ENCODE measurements at places on chromosomes 13 and 19.
A peak's percentile ranks its signal among the peaks of the same experiment; 100 is the strongest.

GRCh38 chr19:49570997-49571676, 9.2 kb downstream of the NOSIP start:
- DNase-seq: no peak

DNA sequence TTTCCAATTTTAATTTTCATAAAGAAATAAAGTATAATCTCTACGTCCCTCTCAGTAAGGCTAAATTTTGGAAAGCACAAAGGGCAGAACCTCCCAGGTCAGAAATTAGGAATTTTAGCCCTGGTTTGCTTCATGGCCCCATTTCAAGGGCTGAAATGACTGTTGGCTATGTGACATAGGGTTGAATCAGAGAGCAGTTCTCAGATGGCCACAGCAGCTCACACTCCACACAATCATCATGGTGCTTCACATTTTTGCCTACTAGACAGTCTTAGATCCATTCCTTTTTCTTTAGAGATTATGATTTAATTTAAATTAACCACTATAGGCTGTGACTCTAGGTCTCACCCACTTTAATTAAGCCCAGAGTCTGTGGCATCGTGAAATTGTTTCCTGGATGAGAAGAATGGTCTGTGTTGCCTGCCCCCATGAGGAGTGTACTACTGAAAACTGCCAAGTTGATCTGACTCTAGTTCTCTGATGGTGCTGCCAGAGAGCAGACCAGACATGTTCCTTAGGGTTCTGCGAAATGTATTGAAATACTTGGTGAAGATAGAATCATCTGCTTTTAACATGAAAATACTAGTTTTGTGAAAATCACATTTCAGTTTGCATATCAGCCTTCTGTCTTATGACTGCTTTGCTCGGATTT, 57.4 kb downstream of the ESD start:
- no peak for DNase-seq

DNA sequence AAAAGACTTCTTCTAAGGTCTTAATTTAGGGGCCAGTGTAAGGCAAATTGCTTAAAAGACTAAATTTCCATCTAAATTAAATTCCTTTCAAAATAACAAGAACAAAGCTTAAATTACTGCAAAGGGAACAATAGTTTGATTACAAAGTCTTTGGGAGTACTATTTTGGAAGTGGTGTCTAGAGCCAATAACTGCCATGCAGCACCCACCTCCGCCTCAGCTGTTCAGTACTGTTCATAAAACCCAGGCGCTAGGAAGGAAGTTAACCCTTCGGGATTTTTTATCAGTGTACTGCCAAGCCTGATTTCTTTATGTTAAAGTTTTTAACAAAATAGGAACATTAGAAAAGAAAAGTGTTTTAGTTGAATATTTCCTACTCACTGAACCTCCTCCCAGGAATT, 210.1 kb downstream of the LIG4 start:
- no peak for DNase-seq

DNA sequence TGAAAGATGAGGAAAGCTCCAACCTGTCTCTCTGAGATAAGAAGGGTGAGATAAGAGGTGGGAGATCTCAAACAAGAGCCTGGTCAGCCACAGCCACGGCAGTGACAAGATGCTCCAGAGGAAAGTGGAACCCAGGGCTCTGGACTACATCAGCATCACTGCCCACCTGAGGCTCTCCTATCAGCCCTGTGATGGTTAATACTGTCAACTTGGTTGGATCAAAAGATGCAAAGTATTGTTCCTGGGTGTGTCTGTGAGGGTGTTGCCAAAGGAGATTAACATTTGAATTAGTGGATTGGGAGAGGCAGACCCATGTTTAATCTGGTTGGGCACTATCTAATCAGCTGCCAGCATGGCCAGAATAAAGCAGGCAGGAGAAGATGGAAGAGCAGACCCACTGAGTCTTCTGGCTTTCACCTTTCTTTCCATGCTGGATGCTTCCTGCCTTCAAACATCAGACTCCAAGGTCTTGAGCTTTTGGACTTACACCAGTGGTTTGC, 476.6 kb upstream of the NBEA start:
- no peak for DNase-seq

GRCh38 chr19:28603453-28603852, 609.5 kb downstream of the UQCRFS1 start:
- no peak for DNase-seq

GRCh38 chr19:58229255-58229639, 533 bp downstream of the ZNF544 start:
- DNase-seq: no peak

GRCh38 chr19:7516333-7516732, 430 bp downstream of the ZNF358 start:
- no peak for DNase-seq

- DNase-seq: no peak
Measured at GRCh38 chr19:17646441-17646840, 41.7 kb downstream of the UNC13A start.

- DNase-seq: no peak
Measured at GRCh38 chr13:99617474-99618255, 116.4 kb downstream of the TM9SF2 start.

GRCh38 chr13:49443704-49444523, at the start of the genes CAB39L and SETDB2:
Gene CAB39L, minus strand, starts transcription at chr13:49444064. Its CDS starts 61,154 bp downstream, at chr13:49382910.
Gene SETDB2, plus strand, starts transcription at chr13:49444274. Its CDS starts 7,620 bp downstream, at chr13:49451894.
- peak; percentile 62 for DNase-seq

DNA sequence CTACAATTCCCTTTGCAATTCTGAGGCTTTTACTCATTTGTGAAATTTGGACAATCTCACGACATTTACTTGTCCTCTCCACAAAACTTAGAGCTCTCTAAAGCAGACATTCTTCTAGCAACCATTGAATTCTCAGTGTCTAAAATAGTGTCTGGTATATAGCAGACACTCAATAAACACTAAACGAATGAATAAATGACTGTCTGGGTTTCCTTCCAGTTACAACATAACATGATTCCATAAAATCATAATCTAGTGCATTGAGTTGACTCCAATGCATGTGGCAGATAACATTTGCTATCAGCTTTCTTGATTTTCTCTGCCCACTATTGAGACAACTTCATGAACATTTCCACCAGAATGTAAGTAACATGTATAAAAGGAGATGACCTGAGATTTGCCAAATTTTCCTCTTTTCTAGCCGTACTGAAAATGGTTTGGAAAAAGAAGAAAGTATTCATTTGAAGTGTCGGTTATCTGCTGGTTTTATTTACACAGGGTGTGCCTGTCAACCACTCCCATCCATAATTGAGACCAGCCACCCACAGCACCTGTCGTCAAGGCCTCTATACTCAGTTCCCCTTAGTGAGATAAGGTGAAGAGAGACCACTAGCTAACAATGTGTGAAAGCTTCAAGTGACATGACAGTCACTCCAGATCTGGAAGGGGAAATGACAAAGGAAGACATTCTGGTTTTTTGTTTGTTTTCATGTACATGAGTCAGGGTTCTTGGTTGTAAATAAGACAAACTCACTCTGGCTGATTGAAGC, 4.8 kb upstream of the SERP2 start:
- DNase-seq: no peak
